ENCODE measurements at places on chromosomes 1 and 21.

GRCh38 chr1:17665950-17666720 lies 89.0 kb upstream of the ACTL8 start:
- peak; percentile 17 for DNase-seq

GRCh38 chr1:43253173-43253572 lies 16.6 kb upstream of the TMEM125 start:
- DNase-seq = no peak

DNA sequence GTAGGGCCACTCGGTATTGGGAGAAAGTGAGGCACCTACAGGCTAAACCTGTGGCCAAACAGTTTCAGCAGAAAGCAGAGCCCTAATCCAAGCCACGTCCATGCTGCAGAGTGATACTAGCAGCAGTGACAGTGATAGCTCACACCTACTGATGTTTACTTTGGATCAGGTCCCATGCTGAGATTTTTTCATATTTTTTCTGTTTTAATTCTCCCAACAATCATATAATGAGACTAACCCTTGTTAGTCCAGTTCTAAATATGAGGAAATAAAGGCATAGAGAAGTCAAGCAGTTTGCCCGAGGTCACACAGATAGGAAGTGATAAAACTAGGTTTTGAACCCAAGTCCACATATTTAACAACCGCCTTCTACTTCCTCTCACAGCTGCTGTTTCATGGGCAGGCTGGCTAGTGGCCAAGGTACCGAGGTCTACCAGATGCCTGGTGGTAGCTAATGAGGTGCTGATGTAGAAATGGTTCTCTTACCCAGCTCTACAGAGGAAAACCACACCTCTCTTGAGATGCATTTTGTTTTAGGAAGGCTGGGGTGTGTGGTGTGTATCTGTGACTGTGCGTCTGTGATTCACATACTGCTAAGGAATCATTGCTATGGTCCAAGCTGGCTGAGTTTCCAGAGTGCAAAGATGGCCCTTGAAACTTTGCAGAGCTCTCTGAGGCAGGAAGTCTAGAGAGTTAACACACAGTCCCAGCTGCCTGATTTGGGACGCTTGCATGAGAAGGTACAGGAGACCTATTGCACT lies 80.3 kb upstream of the ARTN start:
- DNase-seq = peak; percentile 79

DNA sequence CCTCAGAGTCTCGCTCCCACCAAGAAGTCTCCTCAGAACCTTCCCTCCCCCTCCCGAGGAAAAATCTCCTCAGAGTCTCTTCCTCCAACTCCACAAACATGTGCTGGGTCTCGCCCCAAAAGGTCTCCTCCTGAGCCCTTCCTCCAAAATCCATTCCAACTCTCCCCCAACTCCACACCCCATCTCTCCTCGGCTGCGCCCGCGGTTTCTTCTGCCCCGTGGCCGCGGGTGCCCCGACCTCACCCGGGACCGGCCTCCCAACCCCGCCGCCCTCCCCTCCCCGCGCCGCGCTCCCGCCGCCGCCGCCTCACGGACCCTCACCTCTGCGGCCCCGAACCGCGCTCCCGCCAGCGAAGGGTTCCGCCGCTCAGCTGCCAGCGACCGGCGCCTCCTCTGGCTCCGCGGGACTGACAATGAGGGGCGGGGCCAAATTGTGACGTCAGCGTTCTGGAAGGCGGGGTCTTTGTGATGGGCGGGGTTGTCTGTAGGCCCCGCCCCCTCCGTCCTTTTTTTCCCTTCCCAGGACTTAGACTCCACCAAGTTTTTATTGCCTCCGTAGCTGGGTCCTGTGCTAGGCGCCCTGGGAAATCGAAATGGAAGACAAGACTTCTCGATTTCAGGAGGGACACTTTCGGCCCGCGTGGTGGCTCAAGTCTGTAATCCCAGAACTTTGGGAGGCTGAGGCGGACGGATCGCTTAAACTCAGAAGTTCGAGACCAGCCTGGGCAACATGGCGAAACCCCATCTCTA lies at the start of gene LUZP1:
LUZP1 (minus strand) TSS at position 412 of the 750 bp plus-strand sequence.
- peak; percentile 86 for DNase-seq

- DNase-seq = no peak
Observed at GRCh38 chr1:233386336-233386735, 58.8 kb downstream of the MAP3K21 start.

- no peak for DNase-seq
Observed at GRCh38 chr1:184388971-184389370, 2.1 kb downstream of the C1orf21 start.

DNA sequence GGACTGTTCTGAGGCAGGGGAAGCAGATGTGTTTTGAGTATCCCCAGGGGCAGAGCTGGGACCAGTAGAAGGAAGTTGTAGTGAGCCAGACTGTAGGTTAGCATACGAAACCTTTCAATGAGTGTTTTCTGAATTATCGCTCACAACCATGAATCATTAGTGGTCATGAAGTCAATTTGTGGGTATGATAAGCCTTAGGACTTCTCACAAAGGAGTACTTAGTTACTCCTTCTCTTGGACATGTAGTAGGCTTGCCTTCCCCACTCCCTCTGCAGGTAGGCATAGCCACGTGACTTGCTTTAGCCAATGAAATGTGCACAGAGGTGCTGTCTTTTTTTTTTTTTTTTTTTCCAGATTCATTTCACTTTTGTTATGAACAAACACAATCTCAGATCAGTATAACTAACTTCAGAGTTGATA lies 23.9 kb upstream of the FAAH start:
- peak; percentile 45 for DNase-seq

GRCh38 chr1:8631163-8631562 lies 186.3 kb downstream of the RERE start:
- peak; percentile 10 for DNase-seq

- no peak for DNase-seq
Observed at GRCh38 chr1:197807739-197808453, 32.6 kb upstream of the DENND1B start.

DNA sequence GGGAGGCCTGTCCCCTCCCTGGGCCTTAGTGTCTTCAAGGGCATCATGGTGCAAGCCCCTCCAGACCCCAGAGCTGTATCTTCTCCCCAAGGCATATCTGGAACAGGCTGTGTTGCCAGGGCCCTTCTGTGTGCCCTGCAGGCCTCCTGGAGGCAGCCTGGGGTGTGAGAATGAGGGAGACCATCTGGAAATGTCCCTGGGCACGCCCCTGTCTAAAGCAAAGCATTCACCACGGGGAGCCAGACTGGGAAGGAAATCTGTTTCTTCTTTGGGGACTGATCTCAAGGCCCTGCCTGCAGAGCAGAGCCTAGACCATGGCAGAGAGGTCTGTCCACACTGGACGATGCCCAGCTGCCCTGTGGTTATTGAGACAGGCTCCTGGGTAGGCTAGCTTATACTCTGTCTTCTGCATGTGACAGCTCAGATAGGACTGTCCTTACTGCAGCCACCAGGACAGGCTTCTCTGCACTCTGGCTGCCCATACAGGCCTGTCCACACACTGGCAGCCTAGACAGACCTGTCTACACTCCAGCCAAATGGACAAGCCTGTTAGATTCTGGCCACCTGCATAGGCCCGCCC lies 24.6 kb downstream of the PODN start:
- no peak for DNase-seq

- no peak for DNase-seq
Observed at GRCh38 chr21:42834726-42835191, 44.6 kb downstream of the WDR4 start.

DNA sequence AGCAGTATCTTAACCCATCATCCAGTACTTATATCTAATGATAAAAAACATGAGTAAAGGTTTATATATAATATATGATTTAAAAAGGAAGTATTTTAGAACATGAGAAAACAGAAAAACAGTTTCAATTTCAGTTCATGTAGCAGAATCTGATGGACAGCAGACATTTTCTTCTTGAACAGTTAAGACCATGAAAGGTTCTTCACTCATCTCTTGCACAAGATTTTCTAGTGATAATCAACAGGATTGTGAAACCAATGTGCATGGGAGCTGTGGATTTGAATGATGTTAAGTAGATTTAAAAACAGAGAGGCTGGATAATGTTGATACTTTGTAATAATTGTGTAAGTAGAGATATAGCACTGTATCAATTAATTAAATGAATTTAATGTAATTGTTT lies 1297.6 kb downstream of the BRINP3 start:
- DNase-seq = no peak

DNA sequence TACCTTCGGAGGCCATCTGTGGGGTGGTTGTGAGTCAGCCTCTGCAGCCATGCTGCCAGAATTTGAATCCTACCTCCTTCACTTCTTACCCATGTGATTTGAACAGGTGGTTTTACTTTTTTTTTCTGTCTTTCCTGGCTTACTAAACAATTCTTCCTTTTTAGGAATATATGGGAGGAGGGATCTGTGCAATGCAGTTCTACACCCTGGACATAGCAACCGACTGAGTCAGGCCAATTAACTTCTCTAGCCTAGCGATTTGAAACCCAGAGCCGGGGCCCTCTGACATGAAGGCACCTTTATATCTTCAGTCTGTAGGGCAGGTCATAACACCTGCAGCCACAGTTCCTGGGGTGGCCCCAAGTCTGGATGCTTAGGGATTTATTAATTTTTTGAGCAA lies 83.6 kb downstream of the ST6GALNAC3 start:
- no peak for DNase-seq

DNA sequence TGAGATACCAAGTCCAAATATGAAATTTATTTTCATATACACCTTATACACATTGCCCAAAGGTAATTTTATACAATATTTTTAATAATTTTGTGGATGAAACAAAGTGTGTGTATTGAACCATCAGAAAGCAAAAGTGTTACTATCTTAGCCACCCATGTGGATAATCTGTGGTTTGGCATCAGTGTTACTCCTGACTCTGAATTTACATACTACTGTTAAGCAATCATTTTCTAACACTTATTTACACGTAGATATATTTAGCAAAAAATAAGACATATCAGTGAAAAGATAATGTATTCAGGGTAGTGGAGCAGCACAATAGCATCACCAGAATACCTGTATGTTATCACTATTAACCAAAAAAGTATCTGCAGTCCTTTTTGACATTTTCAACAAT lies 23.8 kb downstream of the DENND2D start:
- no peak for DNase-seq

DNA sequence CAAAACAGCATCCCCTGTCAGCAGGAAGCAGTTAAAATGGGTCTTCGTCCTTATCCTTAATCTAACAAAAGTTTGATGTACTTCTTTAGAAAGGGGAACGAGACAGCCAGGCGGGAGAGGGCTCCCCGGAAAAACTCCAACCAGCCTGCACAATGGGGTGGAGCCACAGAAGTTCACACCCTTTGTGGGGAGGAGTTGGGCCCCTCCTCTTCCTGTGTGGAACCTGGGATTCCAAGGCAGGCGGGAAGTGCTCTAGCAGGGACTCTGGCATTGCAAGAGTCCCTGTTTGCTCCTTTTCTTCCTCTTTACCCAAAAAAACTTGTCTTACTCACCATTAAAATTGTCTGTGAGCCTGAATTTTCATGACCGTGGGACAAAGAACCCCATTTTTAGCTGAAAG lies 47.7 kb downstream of the FCRL5 start:
- DNase-seq = no peak

- no peak for DNase-seq
Observed at GRCh38 chr1:241157435-241157834, 199.6 kb downstream of the RGS7 start.

DNA sequence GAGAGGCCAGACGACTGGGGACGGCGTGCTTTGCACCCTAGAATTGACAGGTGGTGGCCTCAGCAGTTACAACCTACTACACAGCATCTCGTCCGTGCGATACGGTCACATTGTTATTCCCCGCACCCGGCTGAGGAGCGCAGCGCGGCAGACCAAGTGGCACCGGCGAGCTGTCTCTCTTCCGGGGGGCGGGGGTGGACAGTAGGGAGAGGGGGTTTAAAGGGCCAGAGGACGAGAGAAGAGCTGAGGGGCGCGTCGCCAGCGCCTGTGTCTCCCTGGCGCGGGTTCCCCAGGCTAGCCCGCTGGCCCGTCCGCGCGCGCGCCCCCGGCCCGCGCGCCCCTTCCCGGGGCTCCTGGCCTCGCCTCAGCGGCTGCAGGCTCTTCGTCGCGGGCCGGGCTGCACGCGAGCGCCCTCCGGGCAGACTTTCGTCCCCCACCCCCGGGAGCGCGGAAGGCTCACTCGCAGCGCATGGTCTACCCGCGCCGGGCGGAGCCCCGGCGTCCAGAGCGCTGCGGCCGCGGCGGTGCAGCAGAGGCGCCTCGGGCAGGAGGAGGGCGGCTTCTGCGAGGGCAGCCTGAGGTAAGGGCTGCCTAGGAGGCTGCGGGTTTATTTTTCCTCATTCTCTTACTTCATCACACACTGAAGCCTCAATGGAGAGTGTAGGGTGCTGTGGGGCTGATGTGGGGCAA lies at the start of gene PDE4B:
PDE4B (plus strand) TSS at position 227 of the 690 bp plus-strand sequence.
- peak; percentile 40 for DNase-seq

DNA sequence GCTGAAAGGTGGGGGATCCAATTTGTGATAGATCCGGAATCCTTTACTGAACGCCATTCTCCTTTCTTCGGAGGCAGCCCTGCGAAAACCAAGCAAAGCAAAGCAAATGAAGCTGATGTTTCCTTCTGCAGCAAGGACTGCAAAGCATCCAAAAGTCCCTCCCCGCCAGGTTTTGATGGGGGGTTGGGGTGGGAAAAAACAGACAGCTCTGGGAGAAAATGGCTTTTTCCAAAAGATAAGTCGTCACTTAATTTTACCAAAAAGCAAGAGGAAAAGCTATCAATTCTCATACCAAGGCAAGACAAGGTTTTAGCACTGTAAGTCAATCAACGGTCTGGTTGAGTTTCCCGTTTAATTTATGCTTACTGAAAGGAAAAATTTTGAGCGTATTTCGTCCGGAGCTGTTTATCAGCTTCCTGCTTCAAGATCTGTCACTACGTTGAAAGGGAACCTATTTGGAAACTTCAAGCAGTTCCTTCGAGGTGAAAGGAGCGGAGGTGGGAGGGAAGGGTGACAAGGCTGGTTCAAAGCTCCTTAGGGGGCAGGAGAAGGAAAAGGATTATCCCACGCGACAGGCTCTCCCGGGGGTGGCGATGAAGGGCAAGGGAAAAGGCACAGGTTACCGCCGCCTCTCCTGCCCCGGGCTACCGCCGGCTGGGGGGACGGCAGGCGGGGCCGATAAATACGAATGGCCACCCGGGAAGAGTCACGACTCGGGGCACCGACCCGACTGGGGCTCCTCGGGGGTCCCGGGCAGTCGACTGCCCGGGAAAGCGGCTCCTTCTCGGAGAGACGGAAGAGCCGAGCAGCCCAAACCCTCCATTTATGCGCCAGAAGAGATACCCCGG lies 750 bp downstream of the SYNJ1 start:
- DNase-seq = peak; percentile 18

DNA sequence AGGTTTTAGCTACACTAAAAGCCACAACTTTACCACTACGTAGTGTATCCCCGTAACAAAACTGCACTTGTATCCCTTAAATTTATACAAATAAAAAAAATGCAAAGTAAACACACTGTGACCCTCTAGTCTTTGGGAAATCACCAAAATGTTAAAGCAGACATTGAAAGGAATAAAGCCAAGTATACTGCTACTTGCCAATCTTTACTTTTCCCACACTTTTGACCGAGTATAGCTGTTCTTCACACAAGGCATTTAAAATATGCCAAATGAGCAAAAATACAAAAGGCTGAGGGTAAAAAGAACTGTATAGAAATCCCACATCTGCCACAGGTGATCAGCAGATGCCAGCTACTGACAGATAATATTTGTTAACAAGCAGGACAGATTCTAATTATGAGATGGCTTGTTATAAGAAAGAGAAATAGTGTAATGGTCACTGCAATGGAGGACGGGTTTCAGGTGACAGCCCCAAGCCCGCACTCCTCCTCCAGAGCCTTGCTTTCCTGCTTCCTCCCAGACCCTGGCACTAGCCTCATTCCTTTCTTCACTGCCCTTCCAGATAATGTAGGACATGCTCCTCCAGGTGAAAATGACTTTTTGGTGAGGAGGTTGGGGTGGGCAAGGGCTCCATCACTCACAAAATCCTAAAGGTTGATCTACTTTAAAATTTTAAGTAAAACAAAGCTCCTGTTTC lies 18.1 kb downstream of the KCNT2 start:
- no peak for DNase-seq
